ENCODE measurements at places on chromosomes 1 and 21. TPM values are rescaled to one million over a fixed set of nuclear protein-coding genes. Genes with fewer than 3 reads are reported as not detected.

S100A7 gene
- total RNA-seq, result not detected

NEGR1 gene
- 22.7 TPM for total RNA-seq

EPHA10 gene
- total RNA-seq, result not detected

KCNK2 gene
- 161 TPM for total RNA-seq

HSD3B1 gene
- not detected for total RNA-seq

DNA sequence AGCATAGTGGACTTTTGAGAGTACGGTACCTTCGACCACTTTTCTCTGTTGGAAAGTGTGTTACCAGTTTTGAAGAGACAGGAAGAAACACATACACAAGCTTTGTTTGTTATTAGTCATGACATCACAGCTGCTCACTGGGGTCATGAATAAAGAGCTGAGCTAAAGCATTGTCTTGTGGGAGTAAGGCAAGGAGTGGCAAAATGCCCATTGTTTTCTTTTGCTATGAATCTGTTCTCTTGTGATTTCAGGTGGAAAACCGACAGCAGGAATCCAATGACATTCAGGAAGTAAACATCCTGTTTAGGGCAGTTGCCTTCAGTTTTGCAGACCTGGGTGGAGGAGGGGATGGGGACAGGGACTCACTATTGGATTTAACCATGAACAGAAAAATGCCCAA is 66.2 kb downstream of the RGL1 start:
- DNase-seq, result no peak

DNA sequence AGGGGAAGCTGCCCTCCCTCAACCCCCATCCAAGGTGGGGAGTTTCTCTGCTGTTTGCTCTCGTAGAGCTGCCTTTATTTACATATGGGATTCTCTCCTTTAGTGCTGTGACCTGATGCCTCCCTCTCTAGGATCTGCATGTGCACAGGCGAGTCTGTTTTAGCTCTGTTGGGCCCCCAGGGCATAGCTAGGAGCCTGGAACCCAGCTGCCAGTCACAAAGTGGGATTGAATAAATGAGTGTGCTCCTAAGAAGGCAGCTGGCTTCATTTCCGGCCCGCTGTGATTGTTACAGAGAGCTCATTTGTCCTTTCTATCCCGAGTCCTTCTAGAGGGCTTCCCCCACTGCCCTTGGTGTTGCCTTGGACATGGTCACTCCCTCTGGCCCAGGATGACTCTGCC is 176.6 kb downstream of the GRIK3 start:
- DNase-seq, result no peak

DNA sequence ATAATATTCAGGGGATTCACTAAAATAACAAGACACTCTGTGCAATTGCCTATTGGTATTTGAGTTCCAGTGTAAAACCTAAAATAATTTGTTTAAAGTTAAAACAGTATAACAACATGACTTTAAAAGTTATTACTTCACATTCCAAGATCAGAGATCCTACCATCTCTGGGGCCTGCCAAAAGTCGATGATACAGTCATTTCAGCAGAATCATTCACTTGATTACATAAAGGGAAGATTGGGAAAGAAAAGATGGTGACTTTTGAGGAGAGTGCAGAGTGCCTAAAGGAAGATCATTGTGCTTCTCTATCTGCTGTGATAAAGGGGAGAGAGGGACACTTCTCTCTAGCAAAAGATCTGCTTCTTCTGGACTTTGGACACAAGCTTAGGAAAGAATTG is 784.4 kb upstream of the ADGRL4 start:
- DNase-seq, result no peak
